CD4-positive, alpha-beta T cell treated with Interleukin-2 at 100 ng/mL for 4 hours (primary cell): ENCODE measurements at places on chromosomes 3 and 15.

- DNase-seq: no peak
Measured at GRCh38 chr15:82803793-82804574, 1.9 kb downstream of the FSD2 start.

GRCh38 chr15:31271224-31271635 lies 55.4 kb upstream of the KLF13 start:
- DNase-seq: no peak

GRCh38 chr15:56369234-56369633 lies 4.0 kb downstream of the TEX9 start:
- no peak for DNase-seq

DNA sequence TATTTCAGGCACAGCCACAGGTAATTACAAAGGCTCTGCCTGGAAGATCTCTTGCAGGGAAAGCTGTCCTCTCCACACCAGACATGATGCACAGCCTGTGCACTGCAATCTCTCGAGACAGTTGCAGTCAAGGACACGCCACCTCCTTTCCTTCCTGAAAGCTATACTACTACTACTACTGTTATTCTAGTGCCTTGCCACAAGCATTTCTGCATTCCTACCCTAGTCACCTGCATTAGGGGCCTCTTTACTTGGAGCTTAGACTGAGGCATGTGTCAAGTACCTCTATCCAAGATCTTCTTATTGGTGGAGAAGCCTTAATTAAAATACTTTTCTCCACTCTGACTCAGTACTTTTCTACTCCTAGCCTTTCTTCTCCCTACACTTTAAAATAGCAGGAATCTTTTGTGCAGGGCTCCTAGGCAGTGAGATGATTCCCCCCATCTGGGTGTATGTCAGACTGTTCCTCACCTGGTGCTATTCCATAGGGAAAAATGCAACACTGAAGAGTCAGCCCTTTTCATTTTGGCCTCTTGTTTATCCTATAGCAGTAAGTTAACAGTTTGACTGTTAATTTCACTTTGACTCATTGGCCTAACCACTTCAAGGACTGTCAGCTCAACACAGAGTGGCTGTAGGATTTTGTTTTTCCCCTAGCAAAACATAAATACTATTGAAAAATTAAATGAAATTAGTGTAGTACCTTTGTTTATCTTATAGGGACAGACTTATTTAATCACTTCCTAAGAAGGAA lies 78.9 kb downstream of the ESYT3 start:
- no peak for DNase-seq

GRCh38 chr3:131630097-131630496 lies 127.3 kb upstream of the MRPL3 start:
- no peak for DNase-seq

GRCh38 chr15:96328181-96328876 lies 2.2 kb upstream of the NR2F2 start:
- no peak for DNase-seq

- peak; percentile 59 for DNase-seq
Measured at GRCh38 chr3:132535575-132536441, 61.3 kb upstream of the ACKR4 start.

GRCh38 chr15:101137312-101137940 lies 114.4 kb downstream of the CHSY1 start:
- no peak for DNase-seq

- DNase-seq: no peak
Measured at GRCh38 chr3:81752604-81753003, 8.8 kb downstream of the GBE1 start.

DNA sequence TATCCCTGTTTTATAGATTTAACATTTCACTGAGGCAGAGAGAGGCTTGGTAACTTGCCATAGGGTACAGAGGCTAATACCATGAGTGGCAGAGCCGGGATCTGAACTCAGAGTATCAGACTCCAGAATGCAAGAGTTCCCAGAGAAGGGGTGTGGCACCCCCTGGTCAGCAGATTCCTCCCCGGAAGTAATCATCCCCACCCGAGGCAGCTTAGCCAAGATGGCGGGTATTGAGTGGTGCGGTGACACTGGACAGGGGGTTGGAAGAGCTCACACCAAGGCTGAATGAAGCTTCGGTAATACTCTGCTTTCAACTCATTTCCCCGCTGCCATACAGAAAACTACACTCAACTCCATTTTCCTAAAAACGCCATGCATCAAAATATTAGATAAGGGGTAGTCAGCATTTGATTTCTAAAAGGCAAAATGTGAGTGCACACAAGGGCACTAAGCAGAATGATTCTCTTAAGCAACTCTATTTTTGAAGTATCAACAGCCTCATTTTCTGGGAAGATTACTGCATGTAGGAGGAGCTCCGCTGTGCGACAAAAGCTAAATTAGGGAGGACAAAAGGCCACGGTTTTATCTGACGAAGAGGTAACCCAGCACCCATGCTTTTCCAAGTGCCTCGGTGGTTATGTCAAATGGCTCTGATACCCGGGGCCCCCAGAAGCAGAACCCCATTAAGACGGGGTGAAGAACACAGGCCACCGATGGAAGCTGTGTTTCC lies 166.7 kb downstream of the NUP210 start:
- DNase-seq: no peak

DNA sequence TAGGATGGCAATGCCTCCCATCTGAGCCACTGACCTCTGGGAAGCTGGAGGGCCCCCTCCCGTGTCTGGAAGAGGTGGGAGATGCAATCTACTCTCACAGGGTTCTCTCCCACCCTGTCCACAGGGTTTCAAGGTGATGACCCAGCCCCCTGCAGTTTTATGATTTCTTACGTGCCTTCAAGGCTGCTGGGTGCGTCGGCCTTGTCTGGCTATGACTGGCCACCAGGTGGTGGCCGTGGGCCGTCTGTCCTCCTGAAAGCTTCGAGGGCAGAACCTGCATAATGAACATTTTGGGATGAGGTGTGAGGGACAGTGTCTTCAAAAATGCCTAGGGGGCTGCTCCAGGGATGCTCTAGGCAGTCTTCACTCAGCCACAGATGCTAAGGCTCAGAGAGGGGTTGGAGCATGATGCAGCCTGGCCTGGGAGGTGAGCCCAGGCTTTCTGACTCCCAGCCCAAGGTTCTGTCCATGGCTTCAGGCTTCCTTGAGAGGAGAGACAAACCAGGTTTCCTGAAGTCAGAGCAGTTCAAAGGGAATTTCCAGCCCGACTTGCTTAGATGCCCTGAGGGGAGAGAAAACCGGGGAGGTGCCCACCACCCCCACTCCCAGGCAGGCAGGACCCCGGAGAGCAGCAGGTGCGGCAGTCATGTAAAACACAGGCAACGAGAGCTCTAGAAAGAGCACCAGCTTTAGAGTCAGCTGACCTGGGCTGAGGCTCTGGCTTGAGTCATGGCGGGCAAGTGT lies 18.7 kb downstream of the ISG20 start:
- DNase-seq: no peak

DNA sequence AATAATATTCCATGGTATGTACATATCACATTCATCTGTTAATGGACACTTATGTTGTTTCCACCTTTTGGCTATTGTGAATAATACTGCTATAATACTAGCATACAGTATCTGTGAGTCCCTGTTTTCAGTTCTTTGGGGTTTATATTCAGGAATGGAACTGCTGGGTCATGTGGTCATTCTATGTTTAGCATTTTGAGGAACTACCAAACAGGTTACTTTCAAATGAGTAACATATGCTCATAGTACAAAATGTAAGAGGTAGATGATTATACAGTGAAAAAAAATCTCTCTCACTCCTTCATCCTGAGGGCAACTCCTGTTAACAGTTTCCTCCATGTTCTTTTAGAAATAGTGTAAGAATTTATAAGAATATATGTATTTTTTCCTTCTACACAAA lies 162.2 kb downstream of the PLD1 start:
- no peak for DNase-seq

GRCh38 chr3:148534089-148534988 lies 163.4 kb upstream of the AGTR1 start:
- DNase-seq: no peak

- no peak for DNase-seq
Measured at GRCh38 chr3:176971613-176972174, 225.6 kb downstream of the TBL1XR1 start.

GRCh38 chr3:137012097-137012501 lies 54.3 kb downstream of the IL20RB start:
- DNase-seq: no peak

- no peak for DNase-seq
Measured at GRCh38 chr15:49927189-49927861, 191.7 kb downstream of the ATP8B4 start.

GRCh38 chr15:70505411-70505919 lies 257.9 kb downstream of the UACA start:
- DNase-seq: no peak

- no peak for DNase-seq
Measured at GRCh38 chr3:43005253-43005652, 26.1 kb downstream of the GASK1A start.

GRCh38 chr3:190552969-190553759 lies 39.3 kb downstream of the IL1RAP start:
- no peak for DNase-seq

GRCh38 chr3:187590861-187591576 lies 79.2 kb downstream of the SST start:
- DNase-seq: no peak

DNA sequence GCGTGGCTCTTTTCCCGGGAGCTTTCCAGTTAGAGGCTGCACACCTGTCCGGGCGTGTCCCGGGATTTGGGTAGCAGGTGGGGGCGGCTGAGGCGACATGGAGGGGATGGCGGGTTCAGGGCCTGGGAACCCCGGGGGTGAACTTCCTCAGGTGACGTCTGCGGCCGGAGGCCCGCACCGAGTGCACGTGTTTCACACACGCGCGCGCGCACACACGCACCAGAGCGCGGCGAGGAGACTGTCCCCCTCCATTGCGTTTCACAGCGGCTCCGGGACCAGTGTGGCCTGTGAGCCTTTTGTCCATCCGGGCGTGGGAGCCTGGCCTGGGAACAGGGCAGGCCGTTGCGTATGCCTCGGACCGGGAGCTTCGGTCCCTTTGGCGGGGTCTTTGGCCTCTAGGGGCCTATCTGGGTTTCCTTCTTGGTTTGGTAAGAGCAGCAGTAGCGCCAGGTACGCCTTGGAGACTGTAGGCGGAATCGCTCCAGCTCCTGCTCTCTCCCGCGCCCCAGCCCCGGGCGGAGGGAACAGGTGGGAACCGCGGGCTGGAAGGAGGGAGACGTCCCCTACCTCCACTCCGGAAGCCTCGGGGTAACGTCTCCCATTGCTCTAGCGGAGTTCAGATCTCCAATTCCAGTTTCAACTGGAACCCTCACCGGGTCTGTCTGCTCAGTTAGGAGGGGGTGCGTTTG lies 220.0 kb downstream of the MEIS2 start:
- no peak for DNase-seq

- no peak for DNase-seq
Measured at GRCh38 chr3:113264283-113265131, 53.1 kb downstream of the BOC start.

DNA sequence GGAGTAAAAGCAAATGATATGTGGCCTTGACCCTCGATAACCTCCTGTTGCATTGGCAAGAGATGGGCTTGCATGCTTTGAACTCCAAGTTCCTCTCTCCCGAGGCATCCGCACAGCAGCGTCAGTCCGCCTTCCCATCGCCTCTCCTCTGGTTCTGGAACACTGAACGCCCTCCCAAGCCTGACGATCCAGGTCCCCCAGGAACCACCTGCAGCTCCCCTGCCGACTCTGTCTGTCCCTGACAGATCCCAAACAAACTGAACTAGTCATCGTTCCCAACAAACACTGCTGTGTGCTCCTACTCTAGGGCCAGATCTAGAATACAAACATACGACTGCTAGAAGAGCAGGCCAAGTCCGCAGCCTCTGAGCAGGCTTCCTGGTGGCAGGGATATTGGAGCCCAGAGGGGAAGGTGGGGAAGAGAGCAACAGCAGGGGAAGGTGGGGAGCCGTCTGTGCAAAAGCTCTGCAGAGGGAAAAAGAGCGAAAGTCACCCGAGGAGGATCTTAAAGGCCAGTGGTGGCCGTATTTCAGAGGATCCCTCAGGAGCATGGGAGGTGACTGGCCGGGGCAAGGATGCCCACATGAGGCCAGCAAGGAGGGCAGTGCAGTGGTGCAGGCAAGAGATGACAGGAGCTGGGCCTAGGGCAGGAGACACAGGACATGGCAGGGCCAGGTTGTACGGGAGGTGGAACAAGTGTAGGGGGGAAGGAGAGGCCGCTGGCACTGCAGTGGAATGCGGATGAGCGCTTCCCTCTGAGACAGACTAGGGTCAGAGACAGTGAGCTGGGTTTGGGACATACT lies 50.8 kb downstream of the PCSK6 start:
- DNase-seq: no peak

- DNase-seq: no peak
Measured at GRCh38 chr3:45527727-45528126, 66.8 kb upstream of the LIMD1 start.

- no peak for DNase-seq
Measured at GRCh38 chr15:101191242-101191641, 60.6 kb downstream of the CHSY1 start.

DNA sequence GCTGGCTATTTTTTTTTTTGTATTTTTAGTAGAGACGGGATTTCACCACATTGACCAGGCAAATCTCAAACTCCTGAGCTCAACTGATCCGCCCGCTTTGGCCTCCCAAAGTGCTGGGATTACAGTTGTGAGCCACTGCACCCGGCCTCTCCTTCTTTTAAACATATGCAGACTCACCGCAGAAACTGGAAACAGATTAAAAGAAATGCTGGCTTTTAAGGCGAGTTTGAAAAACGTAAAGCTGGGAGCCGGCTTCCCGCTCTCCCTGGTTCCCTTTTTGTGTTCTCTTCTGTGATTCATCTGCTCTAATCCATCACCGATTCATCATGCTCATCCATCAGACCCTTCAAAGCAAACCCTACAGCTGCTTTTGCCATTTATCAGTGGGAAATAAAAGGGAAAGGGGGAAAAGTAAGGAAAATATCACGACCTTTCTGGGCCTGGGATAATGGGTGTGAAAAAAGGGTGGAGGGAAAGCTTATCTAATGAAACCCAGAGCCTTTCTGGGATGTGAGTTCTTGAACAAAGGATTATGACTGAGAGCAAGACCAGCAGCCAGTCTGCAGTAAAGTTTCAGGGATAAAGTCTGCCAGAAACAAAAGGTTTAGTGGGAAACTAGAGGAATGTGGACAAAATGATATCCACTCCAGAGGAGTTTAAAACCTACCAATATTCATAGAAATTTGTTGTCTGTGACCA lies 92.3 kb upstream of the LRIG1 start:
- no peak for DNase-seq

GRCh38 chr3:136932523-136932922 lies 25.3 kb upstream of the IL20RB start:
- peak; percentile 27 for DNase-seq

DNA sequence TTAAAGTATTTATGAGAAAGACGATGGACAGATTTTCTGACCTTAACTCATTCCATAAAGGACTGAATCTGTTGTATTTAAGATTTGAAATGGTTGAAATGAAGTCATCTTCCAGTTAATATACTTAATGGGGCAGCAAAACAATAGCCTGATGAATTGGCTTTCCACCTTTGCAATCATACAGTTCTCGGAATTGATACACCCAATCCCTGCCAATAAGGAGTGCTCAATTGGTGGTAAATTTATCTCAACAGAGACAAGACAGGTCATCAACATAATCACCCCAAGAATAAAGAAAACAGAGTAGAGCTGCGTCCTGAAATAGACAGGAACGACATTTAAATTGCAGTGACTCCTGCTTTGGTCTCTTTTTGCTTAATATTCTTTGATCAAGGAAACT lies 11.2 kb downstream of the ANXA2 start:
- no peak for DNase-seq
